GM23338 (cell line): ENCODE measurements at places on chromosomes 5 and 9. TPM values are rescaled to one million over a fixed set of nuclear protein-coding genes. Genes with fewer than 3 reads are reported as not detected.

The IFNK gene
- total RNA-seq, result not detected in 2 replicates

The TMEM232 gene
- 1.3 and 4.4 TPM in 2 replicates for total RNA-seq

The PCDHGC5 gene
- total RNA-seq, result 0.54 and 1.5 TPM in 2 replicates

The IFNE gene
- 0.21 and 0.35 TPM in 2 replicates for total RNA-seq

The TTLL11 gene
- 1.4 and 1.7 TPM in 2 replicates for total RNA-seq

The SOX30 gene
- 1.3 and 1.4 TPM in 2 replicates for total RNA-seq

The HACD4 gene
- 2.2 and 2.5 TPM in 2 replicates for total RNA-seq

The C5 gene
- total RNA-seq, result 0.12 and 0.31 TPM in 2 replicates

The PRLR gene
- 1.4 and 2.2 TPM in 2 replicates for total RNA-seq

The ANKRD18A gene
- 2.4 and 2.7 TPM in 2 replicates for total RNA-seq

DNA sequence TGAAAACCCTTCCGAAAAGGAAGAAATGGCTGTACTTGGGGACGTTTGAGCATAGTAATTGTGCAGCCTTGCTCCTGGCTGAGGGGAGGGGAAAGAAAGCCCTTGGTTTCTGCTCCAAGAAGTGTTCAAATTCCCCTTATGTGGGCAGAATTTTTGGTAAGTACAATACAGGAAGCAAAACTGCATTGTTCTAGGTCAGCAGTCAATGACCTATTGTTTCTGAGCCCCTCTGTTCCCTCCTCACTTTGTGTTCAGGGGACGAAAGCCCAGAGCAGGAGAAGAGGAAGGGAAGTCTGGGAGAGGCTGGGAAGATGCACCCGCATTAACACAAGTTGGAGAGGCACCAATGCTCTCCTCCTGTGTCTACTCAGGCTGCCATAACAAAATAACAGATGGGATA, 11.9 kb downstream of the BASP1 start:
- no peaks in the 10 kb centered on the region for H3K36me3 ChIP-seq
- no peaks in the 10 kb centered on the region for H3K27me3 ChIP-seq
- H3K27ac ChIP-seq, result 0 out of 2 replicates have a peak overlapping the region, but pooled peaks have one; percentile 14
- H3K4me3 ChIP-seq, result no peak overlapping the region
- H3K4me1 ChIP-seq, result peaks cover 16% of the 10 kb centered on the region

GRCh38 chr9:30913331-30913730, 1471.1 kb upstream of the ACO1 start:
- H3K4me3 ChIP-seq, result no peak overlapping the region; the same call in 1 of the 2 replicates
- no peaks in the 10 kb centered on the region for H3K36me3 ChIP-seq
- no peak overlapping the region for H3K27ac ChIP-seq
- H3K4me1 ChIP-seq, result peaks cover 17% of the 10 kb centered on the region

DNA sequence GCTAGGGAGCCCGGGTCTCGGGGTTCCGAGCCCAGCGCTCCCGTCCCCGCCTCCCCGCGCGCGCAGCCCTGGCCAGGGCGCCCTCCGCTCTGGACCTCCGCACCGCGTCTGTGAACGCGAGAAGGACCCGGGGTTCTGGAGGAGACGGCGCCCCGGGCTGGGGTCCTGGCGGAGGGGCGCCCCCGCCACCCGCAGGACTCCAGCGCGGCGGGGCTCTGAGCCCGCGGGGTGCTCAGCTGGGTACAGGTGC, 431 bp downstream of the TMOD1 start:
- no peaks in the 10 kb centered on the region for H3K36me3 ChIP-seq
- H3K27ac ChIP-seq, result no peak overlapping the region
- peak overlapping the region; percentile 80 for H3K4me3 ChIP-seq
- H3K4me1 ChIP-seq, result peaks cover 11% of the 10 kb centered on the region
- H3K27me3 ChIP-seq, result peaks cover 81% of the 10 kb centered on the region
- peak; percentile 64 for DNase-seq

- H3K36me3 ChIP-seq, result no peaks in the 10 kb centered on the region
- H3K27ac ChIP-seq, result no peak overlapping the region
- no peaks in the 10 kb centered on the region for H3K4me1 ChIP-seq
- peak; percentile 74 for DNase-seq
- no peaks in the 10 kb centered on the region for H3K27me3 ChIP-seq
- H3K4me3 ChIP-seq, result no peak overlapping the region
These were observed 439.1 kb downstream of the DMAC1 start for GRCh38 chr9:7360513-7360912.

- no peaks in the 10 kb centered on the region for H3K27me3 ChIP-seq
- H3K27ac ChIP-seq, result no peak overlapping the region
- DNase-seq, result no peak
- H3K36me3 ChIP-seq, result no peaks in the 10 kb centered on the region
- H3K4me3 ChIP-seq, result no peak overlapping the region
These were observed 223.7 kb downstream of the PCSK5 start for GRCh38 chr9:76114144-76114543.

- H3K27me3 ChIP-seq, result no peaks in the 10 kb centered on the region
- H3K36me3 ChIP-seq, result no peaks in the 10 kb centered on the region
- H3K27ac ChIP-seq, result no peak overlapping the region
- no peak overlapping the region for H3K4me3 ChIP-seq
- no peak for DNase-seq
These were observed 39.3 kb upstream of the PTGS1 start for GRCh38 chr9:122331523-122331927.

GRCh38 chr5:168303393-168304025, 12.1 kb downstream of the WWC1 start:
- no peak overlapping the region for H3K4me3 ChIP-seq
- no peak for DNase-seq
- peaks cover 6% of the 10 kb centered on the region for H3K27me3 ChIP-seq
- peaks cover 40% of the 10 kb centered on the region for H3K4me1 ChIP-seq
- H3K36me3 ChIP-seq, result no peaks in the 10 kb centered on the region

DNA sequence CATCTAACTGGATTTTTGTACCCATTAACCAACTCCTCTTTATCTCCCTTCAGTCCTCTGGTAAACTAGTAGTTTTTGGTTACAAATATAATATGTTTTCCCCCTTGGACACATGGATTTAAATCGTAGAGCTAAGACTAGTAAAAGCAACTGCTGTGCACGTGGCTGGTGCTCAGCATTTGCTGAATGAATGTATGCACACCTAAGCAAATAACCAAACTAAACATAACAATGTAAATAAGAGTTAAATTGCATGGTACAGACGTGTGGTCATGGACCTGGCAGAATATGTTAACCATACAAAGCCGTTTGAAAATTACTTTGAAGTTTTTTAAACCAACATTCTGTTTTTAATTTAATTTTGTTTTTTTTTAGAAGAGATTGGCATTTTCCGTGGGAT, 65.2 kb upstream of the FYB1 start:
- no peaks in the 10 kb centered on the region for H3K27me3 ChIP-seq
- H3K4me3 ChIP-seq, result no peak overlapping the region
- H3K27ac ChIP-seq, result no peak overlapping the region
- no peaks in the 10 kb centered on the region for H3K36me3 ChIP-seq

DNA sequence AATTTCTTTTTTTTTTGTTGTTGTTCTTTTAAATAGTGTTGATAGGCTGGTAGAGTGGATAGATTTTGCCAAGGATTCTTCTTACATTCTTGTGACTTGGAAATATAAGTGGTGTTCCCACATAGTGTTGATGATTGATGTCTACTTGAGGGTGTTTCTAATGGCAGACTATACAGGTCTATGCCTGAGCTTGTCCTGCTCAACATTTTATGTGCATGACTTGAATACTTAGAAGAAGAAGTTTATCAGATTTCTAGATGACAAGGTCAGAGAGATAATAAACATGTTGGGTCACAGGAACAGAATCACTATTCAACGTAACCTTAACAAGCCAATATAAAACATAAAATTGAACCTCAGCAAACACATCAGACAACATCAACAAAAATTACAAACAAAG, 24.2 kb downstream of the XRCC4 start:
- H3K36me3 ChIP-seq, result no peaks in the 10 kb centered on the region
- H3K27me3 ChIP-seq, result no peaks in the 10 kb centered on the region
- no peak for DNase-seq

- no peaks in the 10 kb centered on the region for H3K36me3 ChIP-seq
- no peaks in the 10 kb centered on the region for H3K4me1 ChIP-seq
- H3K4me3 ChIP-seq, result no peak overlapping the region
- H3K27ac ChIP-seq, result no peak overlapping the region
- DNase-seq, result no peak
These were observed 1713.5 kb upstream of the ACO1 start for GRCh38 chr9:30670805-30671562.

DNA sequence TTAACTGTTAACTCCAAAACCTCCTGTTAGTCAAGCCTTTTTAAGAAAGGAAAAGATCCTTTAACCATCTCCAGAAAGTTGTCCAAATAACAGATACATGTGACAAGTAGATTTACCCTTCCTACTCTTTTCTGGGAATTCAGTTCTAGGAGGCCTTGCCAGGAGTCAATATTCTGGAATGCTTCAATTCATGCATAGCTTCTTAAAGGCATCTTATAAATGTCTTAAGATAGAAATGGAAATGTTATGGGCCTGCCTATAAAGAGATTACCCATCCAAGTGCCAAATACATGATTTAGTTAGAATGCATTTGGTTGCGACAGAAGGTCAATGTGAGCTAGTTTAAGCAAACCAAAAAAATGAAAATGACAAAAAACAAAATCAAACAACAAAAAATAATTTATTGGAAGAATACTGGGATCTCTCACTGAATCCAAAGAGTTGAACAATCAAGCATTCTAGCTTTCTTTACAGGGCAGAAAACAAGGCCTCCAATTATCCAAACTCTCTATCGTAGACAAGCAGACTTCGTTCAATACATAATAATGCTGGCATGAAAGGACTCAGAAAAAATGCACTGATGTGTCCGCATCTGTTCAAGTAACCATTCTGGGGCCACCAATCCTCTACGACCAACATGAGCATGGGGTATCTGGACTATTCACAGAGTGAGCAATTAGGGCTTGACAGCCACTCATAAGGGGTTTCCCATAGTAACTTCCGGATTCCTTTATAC, 188.6 kb downstream of the CTNND2 start:
- DNase-seq, result no peak
- no peak overlapping the region for H3K4me3 ChIP-seq
- H3K36me3 ChIP-seq, result no peaks in the 10 kb centered on the region
- H3K27me3 ChIP-seq, result no peaks in the 10 kb centered on the region
- no peaks in the 10 kb centered on the region for H3K4me1 ChIP-seq
- no peak overlapping the region for H3K27ac ChIP-seq

DNA sequence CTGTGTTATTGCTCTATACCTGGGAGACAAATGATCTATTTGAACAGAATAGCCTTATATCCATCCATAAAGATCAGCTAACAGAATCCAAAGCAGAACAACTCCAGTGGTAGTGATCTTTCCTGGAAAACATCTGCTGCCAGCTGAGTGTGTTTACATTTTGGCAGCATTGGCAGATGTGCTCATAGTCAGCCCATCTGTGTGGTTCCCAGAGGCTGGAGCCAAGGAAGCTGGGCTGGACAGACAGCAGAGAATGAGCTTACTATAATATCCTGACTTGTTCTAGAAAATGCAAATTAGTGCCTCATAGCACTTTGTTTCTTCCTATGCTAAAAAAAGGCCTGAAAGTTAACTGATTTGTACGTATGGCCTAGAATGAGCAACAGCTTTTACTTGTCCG, 99.7 kb downstream of the ST8SIA4 start:
- H3K4me3 ChIP-seq, result no peak overlapping the region
- DNase-seq, result no peak
- H3K4me1 ChIP-seq, result peaks cover 16% of the 10 kb centered on the region; the same call in 1 of the 2 replicates
- no peaks in the 10 kb centered on the region for H3K27me3 ChIP-seq
- H3K36me3 ChIP-seq, result no peaks in the 10 kb centered on the region
- no peak overlapping the region for H3K27ac ChIP-seq

- H3K4me3 ChIP-seq, result no peak overlapping the region
- H3K27me3 ChIP-seq, result no peaks in the 10 kb centered on the region
- no peaks in the 10 kb centered on the region; the same call in 1 of the 2 replicates for H3K36me3 ChIP-seq
- H3K27ac ChIP-seq, result 0 out of 2 replicates have a peak overlapping the region, but pooled peaks have one; percentile 15
- no peak for DNase-seq
These were observed 188.6 kb downstream of the ADGRV1 start for GRCh38 chr5:90747175-90747574.

- no peak overlapping the region for H3K4me3 ChIP-seq
- no peak overlapping the region for H3K27ac ChIP-seq
- no peak for DNase-seq
- no peaks in the 10 kb centered on the region for H3K27me3 ChIP-seq
- no peaks in the 10 kb centered on the region for H3K4me1 ChIP-seq
- H3K36me3 ChIP-seq, result no peaks in the 10 kb centered on the region; the same call in 1 of the 2 replicates
These were observed 276.8 kb upstream of the MAP3K1 start for GRCh38 chr5:56538580-56538979.

DNA sequence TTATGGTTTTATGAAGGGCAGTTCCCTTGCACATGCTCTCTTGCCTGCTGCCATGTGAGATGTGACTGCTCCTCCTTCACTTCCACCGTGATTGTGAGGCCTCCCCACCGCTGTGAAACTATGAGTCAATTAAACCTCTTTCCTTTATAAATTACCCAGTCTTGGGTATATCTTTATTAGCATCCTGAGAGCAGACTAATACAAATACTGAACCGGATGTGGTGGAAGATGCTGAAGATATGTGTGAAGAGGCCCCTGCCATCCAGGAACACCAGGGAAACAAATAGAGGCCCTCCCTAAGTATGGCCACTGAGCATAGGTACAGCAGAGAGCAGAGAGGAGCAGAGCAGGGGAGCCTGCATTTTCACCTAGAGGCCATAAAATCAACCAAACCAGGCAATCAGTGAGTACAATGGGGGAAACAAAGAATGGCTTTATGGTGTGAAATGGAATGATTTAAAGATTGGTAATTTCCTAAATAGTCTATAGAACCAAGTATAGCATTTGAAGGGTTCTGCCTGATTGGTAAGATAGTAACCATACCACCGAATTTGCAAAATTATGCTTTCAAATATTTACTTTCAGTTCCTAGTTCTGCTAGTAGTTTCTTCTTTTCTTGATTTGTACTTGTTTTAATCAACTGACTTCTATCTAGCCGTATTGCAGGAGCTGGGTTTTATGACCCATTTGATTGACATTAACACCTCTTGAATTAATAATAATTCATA, 421.6 kb downstream of the IRX1 start:
- no peaks in the 10 kb centered on the region for H3K36me3 ChIP-seq
- H3K27me3 ChIP-seq, result no peaks in the 10 kb centered on the region
- no peaks in the 10 kb centered on the region for H3K4me1 ChIP-seq
- H3K4me3 ChIP-seq, result no peak overlapping the region
- DNase-seq, result no peak

DNA sequence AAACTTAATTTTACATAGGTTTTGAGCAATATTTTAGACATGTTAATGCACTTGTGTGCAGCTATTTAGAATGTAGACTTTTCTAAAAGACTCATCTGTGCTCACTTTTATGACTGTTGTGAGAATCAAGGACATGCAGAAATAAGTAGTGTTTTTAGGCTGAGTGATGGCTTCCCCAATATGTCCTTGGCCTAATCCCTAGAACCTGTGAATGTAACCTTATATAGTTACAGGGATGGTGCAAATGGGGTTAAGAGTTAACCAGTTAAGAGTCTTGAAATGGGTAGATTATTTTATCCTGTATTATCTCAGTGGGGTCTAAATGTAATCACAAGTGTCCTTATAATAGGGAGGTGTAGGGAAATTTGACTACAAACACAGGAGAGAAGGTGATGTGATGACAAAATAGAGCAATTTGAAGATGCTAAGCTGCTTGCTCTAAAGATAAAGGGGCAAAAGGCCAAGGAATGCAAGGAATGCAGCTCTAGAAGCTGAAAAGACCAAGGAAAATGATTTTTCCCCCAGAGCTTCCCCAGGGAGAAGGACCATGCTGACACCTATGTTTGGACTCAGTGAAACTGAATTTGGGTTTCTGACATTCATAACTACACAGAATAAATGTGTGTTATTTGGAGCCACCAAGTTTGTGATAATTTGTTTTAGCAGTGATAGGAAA, 298.0 kb upstream of the PAPPA start:
- no peaks in the 10 kb centered on the region for H3K36me3 ChIP-seq
- peak overlapping the region; percentile 45 for H3K27ac ChIP-seq
- H3K27me3 ChIP-seq, result no peaks in the 10 kb centered on the region
- H3K4me3 ChIP-seq, result no peak overlapping the region

- no peaks in the 10 kb centered on the region for H3K36me3 ChIP-seq
- no peak for DNase-seq
- H3K4me1 ChIP-seq, result no peaks in the 10 kb centered on the region
These were observed 117.5 kb downstream of the COL5A1 start for GRCh38 chr9:134758949-134759607.
